ENCODE measurements at places on chromosomes 5 and 9. TPM values are rescaled to one million over a fixed set of nuclear protein-coding genes. Genes with fewer than 3 reads are reported as not detected.

Gene PLAC8L1
- total RNA-seq, result 1.3 TPM

Gene FCN1
- 5.2 TPM for total RNA-seq

DNA sequence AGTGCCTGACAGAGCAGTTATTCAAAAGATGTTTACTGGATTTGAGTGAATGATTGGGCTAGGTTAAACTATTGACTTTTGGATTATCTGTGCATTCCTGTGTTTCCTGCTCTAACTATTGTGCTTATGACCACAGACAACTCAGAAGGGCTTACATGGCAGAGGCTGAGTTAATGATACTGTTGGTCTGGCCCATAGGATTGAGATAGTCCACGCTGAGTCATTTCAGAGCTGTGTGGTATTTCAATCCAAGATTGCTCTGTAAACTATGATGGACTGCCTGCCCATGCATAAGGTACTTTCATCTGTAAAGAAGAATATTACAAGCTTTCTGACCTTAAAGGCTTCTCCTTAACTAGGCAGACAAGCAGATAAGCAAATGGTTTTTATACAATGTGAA lies 49.1 kb upstream of the SLIT3 start:
- no peak for DNase-seq

DNA sequence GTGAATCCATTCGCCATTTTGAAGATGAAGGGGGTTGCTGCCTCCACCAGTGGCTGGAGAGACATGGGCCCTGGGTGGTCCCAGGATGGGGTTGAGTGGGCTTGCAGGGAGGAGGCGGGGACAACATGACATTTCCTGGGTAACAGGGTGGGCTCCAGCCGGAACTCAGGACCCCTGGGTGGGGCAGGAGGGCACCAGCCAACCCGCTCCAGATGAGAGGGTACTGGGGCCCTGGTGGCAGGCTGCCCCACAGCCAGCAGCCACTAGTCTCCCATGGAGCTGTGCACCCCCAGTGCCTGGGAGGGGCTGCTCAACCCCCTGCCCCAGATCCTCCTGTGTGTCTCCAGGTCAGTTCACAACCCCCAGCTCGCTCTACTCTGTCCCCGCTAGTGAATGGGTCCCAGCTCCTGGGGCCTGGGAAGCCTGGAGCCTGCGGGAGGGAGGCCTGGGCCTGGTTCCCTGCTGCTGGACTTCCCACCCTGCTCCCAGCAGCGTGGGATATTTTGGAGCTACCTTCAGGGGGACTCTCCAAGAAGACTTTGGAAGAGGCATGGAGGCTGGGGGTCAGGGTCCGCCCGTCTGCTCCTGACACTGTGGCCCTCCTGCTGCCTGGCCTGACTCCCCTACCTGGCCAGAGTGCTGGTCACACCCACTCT lies 55.9 kb downstream of the AHRR start:
- DNase-seq, result peak; percentile 3

DNA sequence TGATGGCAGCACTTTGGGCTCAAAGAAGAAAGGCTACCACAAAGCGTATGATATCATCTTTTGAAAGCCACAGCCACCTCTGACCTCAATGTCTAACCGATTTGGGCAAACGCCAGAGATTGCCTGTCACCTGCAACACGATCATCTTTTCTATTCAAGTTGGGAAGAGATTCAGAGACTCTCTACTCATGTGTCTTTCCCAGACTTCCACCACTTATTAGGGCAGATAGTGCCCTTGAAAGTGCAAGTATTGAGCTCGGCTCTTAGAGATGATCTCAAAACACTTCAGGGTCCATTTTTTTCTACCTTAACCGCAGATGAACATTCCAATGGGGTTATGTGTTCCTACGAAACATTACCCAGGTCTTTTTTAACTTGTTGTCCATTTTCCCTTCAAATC lies 213.7 kb downstream of the DRD1 start:
- no peak for DNase-seq

DNA sequence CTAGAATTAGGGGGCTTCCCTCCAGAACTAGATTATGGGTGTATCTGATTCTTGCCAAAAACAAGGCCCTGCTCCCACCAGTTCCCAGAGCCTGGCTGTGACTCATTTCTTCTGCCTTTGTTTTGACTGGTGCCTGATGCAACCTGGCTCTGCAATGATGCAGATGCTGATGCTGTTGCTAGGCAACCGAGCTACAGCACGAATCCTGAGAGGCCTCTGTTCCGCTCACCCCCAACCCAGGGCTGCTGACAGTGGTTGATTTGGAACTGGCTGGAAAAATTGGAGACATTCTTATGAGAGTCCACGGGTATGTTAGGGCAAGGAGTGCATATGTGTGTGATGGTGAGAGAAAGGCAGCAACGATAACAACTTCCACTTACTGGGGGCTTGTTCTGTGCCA lies 100.3 kb downstream of the NSG2 start:
- DNase-seq, result no peak

GRCh38 chr5:9699681-9700080 lies 69.5 kb upstream of the TAS2R1 start:
- no peak for DNase-seq
